CD4-positive, alpha-beta T cell treated with Interleukin-10 for 1 hour (primary cell): ENCODE measurements at places on chromosomes 5 and 9.

DNA sequence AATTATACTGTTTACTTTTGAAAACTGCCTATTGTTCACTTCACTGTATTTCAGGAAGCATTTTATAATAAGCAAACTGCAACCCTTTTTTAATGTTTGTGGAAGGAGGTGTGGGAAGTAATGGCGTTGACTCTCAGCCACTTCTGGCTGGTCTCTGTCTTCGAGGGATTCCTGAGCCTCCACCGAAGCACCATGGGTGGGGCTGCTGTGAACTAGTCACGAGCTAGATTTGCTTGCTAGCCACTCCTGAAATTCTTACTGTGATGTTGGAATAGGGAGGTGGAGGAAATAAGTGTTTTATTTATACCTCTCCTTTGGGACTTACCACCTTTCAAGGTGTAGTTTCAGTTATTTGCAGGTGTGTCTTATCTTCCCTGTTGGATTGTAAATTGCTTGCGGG is 26.8 kb downstream of the PIP5K1B start:
- DNase-seq, result no peak

DNA sequence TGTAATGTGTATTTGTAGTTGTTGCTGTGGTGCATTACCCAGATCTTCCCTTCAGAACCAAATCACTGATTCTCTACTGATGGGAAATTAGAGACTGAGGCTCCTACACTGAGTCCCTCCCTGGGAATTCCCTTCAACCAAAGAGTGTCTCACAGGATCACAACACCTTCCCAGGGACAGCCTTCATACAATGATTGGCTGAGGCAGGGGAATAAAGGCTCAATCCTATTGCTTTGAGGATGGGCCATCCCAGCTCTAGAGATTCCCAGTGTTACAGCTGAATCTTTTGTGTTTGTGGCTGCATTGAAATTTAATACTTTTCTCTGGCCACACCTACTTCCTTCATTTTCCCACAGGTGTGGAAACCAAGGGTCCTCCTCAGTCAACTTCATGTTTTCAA is 96.4 kb upstream of the ELL2 start:
- DNase-seq, result no peak

DNA sequence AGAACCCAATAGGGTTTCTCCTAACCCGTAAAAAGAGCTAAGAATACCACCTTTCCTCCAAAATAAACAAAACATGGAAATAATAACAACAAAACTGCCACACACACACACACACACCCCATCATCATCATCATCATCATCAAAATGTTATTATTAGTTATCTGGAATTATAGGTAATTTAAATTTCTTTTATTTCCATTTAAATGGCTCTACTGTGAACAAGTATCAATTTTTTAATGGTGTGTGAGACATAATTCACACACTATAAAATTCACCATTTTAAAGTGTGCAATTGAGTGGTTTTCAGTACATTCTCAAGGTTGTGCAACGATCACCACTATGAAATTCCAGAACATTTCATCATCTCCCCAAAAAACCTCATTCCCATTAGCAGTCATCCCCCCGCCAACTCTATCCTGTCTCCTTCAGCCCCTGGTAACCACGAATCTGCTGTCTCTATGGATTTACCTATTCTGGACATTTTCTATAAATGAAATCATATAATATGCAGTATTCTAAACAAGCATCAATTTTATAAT is 172.7 kb downstream of the ROR2 start:
- no peak for DNase-seq

GRCh38 chr5:127014573-127014972 is 15.8 kb downstream of the MARCHF3 start:
- DNase-seq, result no peak

GRCh38 chr9:90916147-90916734 is 114.6 kb downstream of the SYK start:
- no peak for DNase-seq
